ENCODE measurements at places on chromosomes 13 and 19. TPM values are rescaled to one million over a fixed set of nuclear protein-coding genes. Genes with fewer than 3 reads are reported as not detected.

The PSG3 gene
- not detected for total RNA-seq

The TNNT1 gene
- total RNA-seq = 49.5 TPM

The PLEKHJ1 gene
- total RNA-seq = 56.4 TPM

The CRLF1 gene
- 13.3 TPM for total RNA-seq

The LPAR6 gene
- 39.4 TPM for total RNA-seq

The TMEM238 gene
- 0.99 TPM for total RNA-seq

The FRY gene
- 49.5 TPM for total RNA-seq

The PNMA8A gene
- 72.3 TPM for total RNA-seq

The CGB8 gene
- total RNA-seq = not detected

The NLRP5 gene
- total RNA-seq = not detected

The ACER1 gene
- not detected for total RNA-seq

The EFNA2 gene
- total RNA-seq = 12.1 TPM

The MICU2 gene
- total RNA-seq = 192 TPM

The GRK1 gene
- 25.6 TPM for total RNA-seq

The NLRP9 gene
- total RNA-seq = not detected

The PLIN5 gene
- total RNA-seq = 1.8 TPM
